Stimulated activated CD8-positive, alpha-beta memory T cell treated with anti-CD3 and anti-CD28 coated beads, Interleukin-15, amount 100 ng/mL, for 24 hours (primary cell): ENCODE measurements at places on chromosomes 13 and 19.

DNA sequence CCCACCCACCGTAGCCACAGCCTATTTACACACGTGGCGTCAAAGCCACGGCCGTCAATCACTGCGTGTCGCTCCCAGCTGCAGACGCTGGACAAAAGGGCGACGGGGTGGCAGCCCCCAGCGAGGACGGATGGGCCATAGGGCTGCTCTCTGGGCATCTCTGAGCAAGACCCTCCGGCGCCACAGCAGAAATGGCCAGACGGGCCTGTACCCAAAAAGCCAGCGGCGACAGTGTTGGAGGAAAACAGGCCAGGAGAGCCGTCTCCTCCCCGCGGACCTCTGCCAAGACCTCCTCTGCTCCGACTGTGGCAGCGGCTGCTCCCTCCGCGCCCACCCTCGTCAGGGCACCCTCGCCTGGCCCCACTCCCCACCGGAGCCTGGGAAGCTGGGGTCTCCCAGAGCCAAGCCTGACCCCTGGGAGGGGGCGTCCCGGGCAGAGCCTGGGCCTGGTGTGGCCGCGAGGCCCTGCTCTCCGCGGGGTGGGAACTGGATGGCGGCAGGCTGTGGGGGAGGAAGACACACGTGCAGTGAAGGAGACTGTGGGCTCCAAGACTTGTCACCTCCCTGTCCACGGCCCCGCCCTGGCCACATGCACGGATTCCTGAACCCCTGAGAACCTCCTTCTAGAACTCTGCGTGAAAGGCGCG lies 2.7 kb downstream of the C2CD4C start:
- no peak for DNase-seq

DNA sequence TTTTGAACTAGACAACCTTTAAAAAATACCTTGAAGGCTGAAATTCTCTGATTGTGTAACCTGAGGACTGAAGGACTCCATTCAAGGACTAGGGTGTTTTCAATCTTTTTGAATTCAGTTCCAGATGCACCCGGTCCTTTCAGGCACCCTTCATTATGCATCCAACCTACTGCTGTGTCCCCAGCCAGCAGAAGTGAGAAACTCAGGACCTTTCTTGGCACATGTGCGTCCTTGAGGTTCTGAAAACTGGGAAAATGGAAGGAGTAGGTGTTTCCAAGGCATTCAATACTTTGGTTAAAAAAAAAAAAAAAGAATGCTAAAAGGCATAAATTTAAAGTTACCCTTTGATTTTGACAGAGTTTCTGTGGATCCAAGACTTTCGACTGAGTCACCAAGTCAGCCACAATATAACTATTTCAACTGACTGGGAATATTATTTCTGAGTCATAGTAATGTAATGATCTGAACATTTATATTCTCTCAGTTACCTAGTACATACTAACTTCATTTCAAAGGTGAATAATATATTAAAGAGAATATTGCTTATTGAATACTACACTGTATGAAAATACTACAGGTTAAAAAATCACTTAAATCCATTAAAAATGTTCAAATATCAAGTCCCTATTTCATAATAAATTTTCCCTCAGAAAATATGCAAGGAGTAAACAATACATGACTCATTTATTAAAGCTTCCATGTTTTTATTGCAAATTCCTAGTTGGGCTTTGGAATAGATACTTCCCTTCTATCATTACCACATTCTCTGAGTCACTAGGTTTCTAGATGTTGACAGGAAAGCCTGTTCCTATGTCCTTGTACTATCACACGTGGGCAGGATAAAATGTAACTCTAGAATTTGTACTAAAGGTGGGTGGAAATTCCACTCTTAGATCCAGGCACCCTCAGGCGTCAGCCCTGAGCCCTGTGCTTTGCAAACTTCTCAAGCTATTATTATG lies 2.4 kb upstream of the ITGBL1 start:
- DNase-seq = no peak

DNA sequence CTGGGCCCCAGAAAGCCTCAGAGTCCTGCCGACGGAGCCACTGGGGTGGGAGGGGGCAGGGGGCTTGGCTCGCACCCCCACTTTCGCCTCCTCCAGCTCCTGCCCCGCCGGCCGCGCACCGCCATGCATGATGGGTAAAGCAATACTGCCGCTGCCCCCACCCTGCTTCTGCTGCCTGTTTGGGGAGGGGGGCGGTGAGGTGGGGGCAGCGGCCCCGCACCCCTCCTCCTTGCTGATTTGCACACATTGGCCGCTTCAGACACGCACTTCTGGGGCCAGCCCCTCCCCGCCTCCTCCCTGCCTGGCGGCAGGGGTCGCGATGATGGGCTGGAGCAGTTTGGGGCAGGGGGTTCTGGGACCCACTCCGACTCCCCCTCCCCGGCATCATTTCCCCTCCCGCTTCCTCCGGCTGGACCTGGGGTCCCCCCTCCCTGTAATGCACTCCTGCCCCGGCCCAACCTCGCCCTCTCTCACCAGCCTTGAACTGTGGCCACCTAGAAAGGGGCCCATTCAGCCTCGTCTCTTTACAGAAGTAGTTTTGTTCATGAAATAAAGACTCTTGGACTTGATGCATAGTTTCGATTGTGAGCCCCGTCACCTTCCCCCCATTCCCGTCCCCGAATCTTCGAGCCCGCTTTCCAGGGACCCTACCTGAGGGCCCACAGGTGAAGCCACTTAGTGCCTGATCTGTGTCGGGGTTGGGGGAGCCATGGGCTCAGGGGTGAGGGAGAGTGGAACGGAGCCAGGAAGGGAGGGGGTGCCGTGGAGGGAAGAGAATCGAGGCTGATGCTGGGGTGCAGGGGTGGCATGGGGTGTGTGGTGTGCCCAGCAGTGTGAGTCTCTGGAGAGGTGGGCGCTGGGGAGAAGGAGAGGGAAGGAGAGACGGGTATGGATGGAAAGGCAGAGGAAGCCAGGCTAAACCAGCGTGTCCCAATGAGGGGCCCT lies 1.4 kb upstream of the HPN start:
- DNase-seq = no peak

GRCh38 chr19:41994521-41994971 lies 516 bp upstream of the ATP1A3 start:
- DNase-seq = no peak

DNA sequence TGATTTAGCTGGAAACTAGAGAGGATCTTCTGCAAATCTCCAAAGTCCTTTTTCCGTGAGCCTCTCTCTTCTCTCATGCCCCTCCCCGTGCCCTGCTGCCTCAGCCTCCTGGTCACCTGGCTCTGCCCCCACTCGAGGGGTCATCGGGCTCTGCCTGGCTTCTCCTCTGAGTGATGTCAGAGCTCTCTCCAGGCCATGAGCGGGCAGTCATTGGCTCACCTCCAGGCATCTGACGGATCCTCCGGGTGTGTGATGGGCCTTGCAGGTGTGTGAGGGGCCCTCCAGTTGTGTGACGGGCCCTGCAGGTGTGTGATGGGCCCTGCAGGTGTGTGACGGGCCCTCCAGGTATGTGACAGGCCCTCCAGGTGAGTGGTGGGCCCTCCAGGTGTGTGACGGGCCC lies 10.3 kb upstream of the GAS6 start:
- DNase-seq = no peak

DNA sequence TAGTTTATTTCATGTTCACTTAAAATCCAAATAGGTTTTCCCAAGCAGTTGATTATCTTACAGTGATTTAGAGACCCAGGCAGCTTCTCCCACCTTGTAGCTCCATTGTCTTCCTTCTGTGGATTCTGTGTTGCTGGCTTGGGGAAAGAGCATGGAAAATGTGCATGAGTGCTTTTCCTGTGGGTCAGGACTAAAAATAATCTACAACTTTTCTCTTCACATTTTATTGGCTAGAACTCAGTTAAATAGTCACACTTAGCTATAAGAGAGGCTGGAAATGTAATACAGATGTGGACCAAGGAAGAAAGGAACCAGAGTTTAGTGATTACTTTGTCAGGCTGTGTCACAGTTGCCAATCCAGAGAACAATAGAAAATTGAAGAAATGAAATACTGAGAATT lies 198.8 kb downstream of the NBEA start:
- no peak for DNase-seq

DNA sequence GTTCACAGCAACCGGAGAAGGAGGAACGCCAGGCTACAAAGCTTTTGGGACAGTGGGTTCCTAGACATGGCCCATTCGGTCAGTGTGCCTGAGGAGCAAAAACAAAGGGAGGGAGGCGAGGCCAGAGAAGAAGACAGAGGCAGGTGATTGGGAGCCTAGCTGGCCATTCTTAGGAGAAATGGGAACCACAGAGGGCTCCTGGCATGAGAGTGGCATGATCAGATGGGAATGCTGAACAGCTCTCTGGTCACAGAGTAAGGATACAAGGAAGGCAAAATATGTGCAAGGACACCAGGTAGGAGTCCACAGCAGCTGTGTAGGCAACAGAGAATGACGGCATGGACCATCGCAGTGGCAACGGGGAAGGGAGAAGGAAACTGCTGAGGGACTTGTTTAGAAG lies 82.4 kb downstream of the EFNB2 start:
- DNase-seq = no peak

- DNase-seq = no peak
These were observed 485 bp downstream of the CPAMD8 start for GRCh38 chr19:17025991-17026658.

DNA sequence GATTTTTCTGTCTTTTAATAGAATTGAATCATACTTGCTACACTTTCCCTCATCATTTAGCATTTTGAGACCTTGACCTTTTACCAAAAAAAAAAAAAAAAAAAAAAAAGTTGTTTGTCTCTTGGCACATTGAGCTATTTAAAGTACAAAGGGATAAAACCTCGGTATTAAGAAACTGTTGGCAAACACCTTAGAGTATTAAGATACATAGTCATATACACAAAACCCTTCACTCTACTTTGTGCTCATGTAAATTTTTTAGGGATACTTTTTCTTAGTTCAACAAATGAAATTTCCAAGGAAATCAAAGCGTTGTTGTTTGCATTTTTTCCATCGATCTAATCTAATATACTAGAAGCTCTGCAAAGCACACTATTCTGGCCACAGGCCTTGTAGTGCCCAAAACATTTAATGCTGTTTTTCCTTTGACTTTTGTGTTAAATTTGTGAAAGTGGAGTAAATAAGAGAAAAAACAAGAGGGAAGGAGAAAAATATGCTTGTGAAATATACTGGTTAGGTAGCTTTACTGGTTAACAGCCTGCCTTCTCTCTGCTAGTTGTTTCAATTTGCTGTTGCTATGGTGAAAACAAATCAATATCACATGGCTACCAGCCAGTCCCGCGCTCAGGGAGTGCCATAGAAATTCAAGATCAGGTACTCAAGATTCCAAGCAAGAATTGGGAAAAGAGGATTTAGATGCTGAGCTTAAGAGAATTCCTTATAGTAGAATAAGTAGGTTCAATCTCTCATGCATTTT lies 2.6 kb downstream of the MBNL2 start:
- no peak for DNase-seq

DNA sequence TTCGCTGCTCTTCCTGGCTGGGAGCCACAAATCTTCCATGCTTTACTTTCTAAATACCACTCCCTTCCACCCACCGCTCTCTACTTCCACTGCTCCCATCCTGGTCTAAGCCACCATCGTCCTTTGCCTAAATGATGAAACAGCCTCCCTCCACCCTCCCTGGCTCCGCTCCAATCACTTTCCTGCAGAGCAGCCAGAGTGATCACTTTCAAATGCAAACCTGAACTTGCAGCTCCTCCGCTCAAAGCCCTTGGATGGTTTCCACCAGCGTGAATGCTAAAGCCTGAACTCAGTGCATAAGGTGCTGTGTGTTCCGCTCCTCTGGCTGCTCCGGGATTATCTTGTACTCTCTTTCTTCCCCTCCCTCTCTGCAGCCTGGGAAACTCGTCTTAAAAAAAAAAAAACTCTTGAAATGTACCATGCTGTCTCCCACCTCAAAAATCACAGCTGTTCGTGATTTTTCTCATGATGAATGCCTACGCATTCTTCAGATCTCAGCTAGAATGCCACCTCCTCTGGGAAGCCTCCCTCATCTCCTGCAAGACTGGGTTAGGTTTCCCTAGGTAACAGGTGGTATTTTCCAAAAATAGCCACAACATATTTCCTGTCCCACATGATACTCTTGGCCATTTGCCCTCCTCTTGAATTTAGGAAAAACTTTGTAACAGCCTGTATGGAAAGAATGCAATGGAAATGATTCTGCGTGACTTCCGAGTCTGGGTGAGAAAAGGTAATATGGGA lies 3.7 kb upstream of the SIN3B start:
- no peak for DNase-seq

GRCh38 chr13:39596685-39597084 lies 6.3 kb downstream of the LHFPL6 start:
- no peak for DNase-seq

- DNase-seq = no peak
These were observed 590.9 kb upstream of the SLITRK5 start for GRCh38 chr13:87080100-87080779.

DNA sequence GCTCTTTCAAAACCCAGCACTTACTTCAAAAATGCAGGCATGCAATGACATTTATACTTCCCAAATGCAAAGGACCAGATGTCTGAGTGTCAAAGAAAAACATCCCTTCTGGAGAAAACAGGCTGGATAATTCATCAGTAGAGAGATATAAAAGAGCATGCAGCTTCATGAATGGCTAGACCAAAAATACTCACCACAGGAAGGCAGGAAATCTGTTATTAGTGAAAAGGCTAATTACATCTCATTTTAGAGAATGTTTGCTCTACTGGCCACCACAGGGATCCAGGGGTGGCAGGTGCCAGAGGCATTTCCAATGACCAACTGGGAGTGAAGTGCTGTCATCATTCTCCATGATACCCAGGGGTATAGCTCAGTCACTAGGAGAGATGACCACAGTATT lies 106.5 kb downstream of the LHFPL6 start:
- no peak for DNase-seq

GRCh38 chr13:19052931-19053330 lies 128.7 kb downstream of the TUBA3C start:
- DNase-seq = no peak

DNA sequence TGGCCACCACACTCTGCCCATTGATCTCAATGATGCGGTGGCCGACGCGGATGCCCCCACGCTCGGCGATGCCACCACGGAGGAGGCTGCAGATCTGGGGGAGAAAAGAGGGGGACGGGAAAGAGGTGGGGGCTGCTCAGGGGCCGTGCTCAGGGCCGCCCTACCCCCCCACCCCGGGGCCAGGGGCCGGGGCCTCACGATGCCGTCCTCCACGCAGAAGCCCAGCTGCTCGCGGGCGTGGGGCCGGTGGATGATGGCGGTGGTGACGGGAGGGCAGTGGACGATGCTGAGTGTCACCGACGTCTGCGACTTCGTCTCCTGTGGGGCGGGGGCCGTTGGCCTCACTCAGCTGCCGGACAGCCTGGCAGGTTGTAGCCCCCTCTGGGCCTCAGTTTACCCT lies 10.3 kb downstream of the APBA3 start:
- DNase-seq = no peak

- no peak for DNase-seq
These were observed 8.2 kb downstream of the NFIC start for GRCh38 chr19:3374369-3375112.

DNA sequence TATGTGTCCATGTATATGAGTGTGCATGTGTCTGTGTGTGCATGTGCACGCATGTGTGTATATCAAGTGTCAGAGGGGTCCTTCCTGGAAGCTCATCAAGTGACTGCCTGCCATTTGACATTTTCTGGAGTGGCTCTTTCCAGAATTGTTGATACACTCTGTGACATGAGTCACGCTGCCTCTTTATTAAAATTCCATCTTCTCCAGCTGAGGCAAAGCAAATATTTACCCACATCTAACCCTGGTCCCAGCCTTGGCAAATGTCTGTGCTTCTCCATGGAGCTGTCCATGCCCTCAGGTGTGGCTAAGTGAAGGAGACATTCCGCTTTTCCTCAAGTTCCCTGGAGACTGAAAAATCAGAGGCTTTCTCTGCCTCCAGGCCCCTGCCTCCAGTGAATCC lies 88.2 kb upstream of the MBNL2 start:
- no peak for DNase-seq
